ENCODE measurements at places on chromosomes 7 and 10. TPM values are rescaled to one million over a fixed set of nuclear protein-coding genes. Genes with fewer than 3 reads are reported as not detected.

DNA sequence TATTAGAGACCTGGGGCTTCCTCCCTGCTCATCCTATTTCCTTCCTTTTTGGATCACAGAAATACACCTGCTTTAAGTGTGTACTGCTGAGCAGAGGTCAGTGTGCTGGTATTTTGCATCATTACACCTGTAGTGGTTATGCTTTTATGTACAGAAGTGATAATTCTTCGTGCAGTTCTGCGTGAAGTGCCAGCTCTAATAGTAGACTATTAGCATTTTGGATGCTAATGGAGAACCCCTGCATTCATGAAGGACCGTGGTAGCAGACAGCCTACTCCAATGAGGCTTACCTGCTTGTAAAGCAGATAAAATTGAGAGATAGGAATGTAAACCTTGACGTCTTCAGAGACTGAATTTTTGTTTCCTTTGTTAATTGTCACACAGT, 114.3 kb downstream of the CDK14 start:
- DNase-seq: no peak

- DNase-seq: no peak
Measured at GRCh38 chr7:128814499-128814898, 15.7 kb upstream of the FLNC start.

DNA sequence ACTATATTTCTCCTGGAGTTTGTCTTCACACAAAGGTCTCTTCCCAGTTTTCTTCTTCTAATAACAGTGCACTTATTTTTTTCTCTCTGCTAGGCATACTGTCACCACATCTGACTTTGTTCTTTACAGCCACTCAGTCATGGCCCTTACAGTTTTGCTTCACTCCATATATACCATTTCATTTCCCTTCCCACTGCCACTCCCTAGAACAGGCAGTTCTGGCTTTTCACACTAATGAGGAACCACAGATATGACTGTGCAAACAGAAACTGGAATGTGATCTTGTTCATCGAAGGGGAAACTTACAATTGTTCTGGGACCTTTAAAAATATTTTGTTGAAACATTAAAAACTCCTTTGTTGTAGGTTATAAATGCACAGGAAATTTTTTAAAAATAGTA, 67.3 kb downstream of the EPDR1 start:
- no peak for DNase-seq

The PAPOLB gene
- not detected for total RNA-seq

All from SJSA1 (cell line).